Fibroblast of skin of scalp (primary cell): ENCODE measurements at places on chromosomes 7 and 10.
A peak's percentile ranks its signal among the peaks of the same experiment; 100 is the strongest.

GRCh38 chr7:90655566-90655965 lies 59.4 kb downstream of the CDK14 start:
- peak; percentile 89 for DNase-seq

GRCh38 chr10:1127629-1128028 lies 71.4 kb downstream of the WDR37 start:
- no peak for DNase-seq

- DNase-seq: no peak
Observed at GRCh38 chr7:84122582-84123360, 71.8 kb downstream of the SEMA3A start.

DNA sequence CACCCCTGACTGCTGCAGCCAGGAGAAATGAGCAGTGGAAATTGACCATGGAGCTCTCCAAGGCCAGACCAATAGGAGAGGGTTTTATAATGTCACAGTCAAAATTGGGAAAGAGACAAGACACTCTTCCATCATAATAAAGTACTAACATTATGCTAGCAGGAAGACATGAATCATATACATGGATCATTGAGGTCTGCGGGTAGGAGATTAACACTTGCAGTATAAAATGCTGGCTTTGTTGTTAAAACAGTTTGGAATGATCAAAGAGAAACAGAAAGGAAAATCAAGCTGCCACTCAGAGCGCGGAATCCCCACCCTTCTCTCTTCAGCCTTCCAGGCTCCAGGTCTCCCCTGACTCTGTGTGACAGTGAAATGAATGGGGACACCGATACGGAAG lies 53.4 kb upstream of the CALN1 start:
- no peak for DNase-seq

GRCh38 chr10:74681917-74682627 lies 144.3 kb upstream of the KAT6B start:
- peak; percentile 5 for DNase-seq

DNA sequence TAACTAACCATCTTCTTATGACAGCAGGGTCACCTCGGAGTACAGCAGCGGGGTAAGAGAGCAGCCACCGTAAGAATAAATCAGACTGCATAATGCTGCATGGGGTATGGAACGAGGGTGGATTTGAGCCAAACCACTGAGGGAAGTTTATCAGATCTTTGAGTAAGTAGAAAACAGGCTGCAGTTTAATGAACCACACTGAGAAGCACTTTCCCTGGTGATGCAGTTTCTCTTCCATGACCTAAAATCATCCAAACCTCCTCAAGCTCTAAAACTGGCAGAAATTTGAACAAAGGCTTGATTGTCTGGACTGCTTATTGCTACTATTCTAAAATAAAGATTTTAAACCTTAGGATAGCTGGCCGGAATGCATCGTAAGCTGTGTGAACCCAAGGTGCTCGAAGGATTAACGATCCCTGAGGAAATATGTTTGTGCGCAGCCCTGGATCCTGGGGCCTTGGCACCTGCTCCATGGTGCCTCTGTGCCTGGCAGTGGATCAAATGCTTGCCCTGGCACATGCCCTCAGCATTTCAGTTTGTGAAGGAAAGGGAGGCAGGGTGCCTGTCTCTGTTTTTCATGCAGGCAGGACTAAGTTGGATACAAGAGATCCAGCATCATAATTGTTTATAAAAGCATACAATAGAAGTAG lies 322.7 kb downstream of the LHFPL3 start:
- DNase-seq: no peak

- DNase-seq: peak; percentile 25
Observed at GRCh38 chr10:115861864-115862263, 411.1 kb downstream of the GFRA1 start.

GRCh38 chr7:117950601-117951260 lies 77.5 kb upstream of the CTTNBP2 start:
- no peak for DNase-seq

- DNase-seq: peak; percentile 73
Observed at GRCh38 chr10:76558586-76558985, 1079.0 kb downstream of the KCNMA1 start.

GRCh38 chr7:101671371-101672356 lies 42.6 kb upstream of the MYL10 start:
- no peak for DNase-seq

GRCh38 chr10:93106631-93107072 lies 33.0 kb downstream of the CYP26A1 start:
- peak; percentile 93 for DNase-seq

DNA sequence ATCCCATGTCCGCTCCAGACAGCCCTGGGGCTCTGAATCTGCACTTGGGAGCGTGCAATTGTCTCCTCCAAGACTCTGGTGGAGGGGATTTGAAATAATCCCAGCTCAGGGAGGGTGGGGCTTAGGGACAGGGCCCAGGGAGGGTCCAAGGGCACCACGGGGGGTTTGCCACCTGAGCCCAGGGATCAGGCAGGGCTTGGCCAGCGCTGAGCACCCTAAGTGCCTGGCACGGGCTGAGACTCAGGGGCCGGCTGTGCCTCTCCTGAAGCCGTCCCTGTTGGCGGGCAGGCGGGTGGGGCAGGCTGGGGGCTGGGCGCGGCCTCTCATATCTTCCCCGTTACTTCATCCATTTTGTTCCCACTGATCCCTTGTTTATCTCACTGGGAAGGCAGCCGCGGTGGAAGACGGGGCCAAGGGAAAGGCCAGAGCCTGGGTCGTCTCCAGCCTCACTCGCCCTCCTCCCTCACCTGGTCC lies 41.8 kb upstream of the ELN start:
- no peak for DNase-seq

DNA sequence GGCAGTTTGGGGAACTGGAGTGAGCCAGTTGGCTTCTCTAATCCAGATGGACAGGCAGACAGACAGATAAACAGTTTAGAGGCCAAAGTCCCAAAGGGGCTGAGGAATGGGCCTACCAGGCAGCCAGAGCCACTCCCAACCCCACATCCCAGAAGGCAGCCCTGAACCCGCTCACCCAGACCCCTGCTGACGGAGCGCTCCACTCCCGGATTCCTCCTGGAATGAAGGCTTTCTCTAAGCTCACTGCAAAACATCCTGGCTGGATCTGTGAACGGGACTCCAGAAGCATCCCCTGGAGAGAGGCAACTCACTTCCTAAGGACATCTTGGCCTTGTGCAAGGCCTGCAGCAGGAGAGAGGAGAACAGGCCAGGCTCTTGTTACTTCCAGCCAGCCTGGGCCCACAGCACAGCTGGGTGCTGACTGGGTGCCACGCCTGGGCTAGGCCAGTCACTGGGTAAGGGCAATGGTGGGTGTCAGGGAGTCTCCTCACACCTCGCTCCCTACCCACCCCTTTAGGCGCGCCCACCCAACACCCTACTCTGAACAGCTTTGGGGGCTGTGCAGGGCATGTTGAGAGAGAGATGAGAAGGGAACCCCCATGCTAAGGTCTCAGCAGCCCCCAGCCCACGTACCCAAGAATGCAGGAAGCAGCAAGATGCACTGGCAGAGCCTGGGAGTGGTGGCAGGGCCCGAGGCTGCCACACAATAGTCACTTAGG lies 168.6 kb upstream of the ZMIZ1 start:
- peak; percentile 79 for DNase-seq

- no peak for DNase-seq
Observed at GRCh38 chr10:11858093-11858492, 34.9 kb downstream of the PROSER2 start.

- no peak for DNase-seq
Observed at GRCh38 chr10:88881922-88882645, 2.0 kb downstream of the STAMBPL1 start.

- DNase-seq: peak; percentile 67
Observed at GRCh38 chr7:66626331-66626934, 2.2 kb upstream of the KCTD7 start.

DNA sequence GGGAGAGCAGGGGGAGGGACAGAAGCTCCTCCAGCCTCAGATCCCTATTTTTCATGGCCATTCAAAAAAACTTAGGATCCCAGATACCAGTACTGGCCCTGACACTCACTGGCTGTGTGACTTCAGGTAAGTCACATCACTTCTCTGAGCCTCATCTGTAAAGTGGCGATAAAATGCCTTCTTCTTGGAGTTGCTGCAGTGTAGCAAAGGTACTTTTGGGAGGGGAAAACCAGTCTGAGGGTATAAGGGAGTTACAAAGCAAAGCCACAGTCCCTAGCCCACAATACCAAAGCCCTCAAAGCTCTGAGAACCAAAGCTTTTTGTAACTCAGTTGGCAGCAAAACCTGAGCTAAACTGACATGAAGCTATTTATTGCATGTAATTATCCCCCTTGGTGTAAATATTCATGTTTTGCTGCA lies 43.4 kb upstream of the COL13A1 start:
- DNase-seq: no peak

DNA sequence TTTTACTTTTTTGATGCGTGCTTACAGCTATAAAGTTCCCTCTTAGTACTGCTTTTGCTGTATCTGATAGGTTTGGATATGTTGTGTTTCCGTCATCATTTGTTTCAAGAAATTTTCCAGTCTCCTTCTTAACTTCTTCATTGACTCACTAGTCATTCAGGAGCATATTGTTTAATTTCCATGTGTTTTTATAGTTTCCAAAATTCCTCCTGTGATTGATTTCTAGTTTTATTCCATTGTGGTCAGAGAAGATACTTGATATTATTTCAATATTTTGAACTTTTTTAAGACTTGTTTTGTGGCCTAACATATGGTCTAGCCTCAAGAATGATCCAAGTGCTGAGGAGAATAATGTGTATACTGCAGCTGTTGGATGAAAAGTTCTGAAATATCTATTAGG lies 75.5 kb upstream of the CREB5 start:
- no peak for DNase-seq
